ENCODE measurements at places on chromosomes 2 and 18.

GRCh38 chr2:24543252-24543651, 52.2 kb downstream of the NCOA1 start:
- peak; percentile 18 for DNase-seq

DNA sequence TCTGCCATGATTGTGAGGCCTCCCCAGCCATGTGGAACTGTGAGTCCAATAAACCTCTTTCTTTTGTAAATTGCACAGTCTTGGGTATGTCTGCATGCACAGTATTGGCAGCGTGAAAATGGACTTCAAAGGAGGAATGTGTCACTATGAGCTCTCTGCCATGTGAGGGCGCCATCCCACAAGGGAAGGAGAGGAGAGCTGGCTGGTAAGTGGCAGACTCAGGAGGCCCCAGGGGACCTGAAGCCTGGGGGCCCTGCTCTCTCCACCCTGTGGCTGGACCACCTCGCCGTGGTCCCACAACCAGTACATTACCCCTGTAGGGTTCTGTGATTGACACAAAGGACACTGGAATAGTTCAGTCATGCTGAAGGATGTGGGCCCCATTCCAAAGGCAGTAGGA, 122.1 kb downstream of the RPIA start:
- no peak for DNase-seq

- DNase-seq, result no peak
These were observed 175.4 kb downstream of the PTGR3 start for GRCh38 chr18:75033516-75033915.

GRCh38 chr2:240129311-240129710, 6.8 kb downstream of the COPS9 start:
- DNase-seq, result no peak

DNA sequence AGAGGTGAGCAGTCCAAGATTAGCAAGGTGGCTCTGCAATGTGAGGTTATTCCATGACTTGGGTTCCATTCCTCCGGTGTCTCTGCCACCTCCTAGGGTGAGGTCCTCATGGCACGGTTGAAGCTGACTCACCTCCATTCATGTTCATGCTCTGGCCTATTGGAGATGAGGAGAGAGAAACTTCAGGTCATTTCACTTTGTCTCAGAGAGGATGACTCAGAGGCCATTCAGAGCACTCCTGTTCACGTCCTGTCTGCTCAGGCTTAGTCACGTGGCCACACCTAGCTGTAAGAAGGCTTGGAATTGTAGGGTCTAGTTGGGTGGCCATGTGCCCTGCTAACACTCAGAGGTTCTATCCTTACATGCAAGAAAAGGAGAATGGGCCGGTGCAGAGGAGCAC, 67.5 kb upstream of the MBOAT2 start:
- no peak for DNase-seq

DNA sequence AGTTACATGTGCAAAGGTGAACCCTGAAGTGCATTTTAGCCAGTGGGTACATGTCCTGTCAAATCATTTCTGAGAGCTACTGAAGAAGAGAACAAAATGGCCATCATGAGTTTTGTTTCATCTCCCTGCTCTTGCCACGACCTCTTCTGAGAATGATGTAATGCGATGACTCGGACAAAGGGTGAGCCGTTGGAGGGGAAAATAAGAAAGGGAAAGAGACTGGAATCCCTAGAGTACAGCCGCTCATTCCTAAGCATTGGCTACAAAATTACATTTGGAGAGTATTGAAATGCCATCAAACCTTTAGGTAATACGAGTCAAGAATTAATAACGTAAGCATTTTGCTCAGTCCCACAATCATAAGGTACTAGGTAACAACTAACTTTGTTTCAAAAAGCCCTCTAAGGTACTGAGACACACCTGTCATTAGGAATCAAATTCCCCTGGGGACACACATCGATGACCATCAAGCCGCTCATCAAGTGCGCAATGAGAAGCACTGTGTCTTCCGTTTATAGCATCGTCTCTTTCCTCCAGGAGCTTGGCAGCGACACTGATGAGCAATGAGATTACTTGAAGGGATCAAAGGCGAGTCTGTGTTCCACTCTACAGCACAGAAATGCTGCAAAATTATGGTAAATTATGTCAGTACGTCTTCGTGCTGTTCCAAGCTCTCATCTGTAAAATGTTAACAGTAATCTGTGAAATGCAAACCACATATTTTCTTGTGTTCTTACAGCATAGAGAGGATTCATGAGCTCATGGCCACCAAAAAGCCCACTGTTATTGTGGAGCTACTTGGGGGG, 97.3 kb upstream of the PIEZO2 start:
- no peak for DNase-seq

DNA sequence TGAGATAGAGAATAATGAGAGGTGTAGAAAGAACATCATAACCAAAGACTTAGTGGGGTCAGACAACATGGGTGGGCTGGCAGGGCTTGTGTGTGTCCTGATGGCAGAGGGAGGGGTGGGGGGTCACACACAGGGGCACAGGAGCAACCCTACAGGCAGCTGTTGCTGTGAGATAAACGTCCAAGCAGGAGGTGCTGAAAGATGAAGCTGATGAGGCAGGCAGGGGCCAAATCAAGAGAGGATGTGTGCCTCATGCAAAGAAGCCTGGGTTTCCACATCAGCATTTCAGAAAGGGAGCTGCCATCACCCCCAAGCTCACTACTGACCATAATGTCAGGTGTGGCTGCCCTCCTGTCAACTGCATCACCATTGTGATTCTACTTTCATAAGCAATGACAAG, 16.0 kb upstream of the SKA1 start:
- no peak for DNase-seq

All from RPMI8226 (cell line).